Epithelial cell of prostate (primary cell): ENCODE measurements at places on chromosomes 5 and 9.

DNA sequence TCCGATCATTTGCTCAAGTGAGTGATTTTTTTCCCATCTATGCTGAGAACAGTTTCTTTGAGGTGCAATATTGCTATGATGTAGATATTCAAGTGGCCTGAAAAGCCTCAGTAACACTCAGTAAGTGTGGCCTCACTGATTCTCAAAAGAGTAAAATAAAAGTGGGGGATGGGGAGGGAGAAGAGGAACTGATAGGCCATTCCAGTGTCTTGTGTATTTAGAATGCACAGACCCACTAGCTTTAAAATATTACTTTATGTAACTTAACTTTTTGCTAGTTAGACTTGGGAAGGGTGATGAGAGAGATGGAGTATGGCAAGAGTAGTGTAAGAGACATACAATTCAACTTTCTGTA is 79.5 kb upstream of the ZNF608 start:
- DNase-seq = no peak

DNA sequence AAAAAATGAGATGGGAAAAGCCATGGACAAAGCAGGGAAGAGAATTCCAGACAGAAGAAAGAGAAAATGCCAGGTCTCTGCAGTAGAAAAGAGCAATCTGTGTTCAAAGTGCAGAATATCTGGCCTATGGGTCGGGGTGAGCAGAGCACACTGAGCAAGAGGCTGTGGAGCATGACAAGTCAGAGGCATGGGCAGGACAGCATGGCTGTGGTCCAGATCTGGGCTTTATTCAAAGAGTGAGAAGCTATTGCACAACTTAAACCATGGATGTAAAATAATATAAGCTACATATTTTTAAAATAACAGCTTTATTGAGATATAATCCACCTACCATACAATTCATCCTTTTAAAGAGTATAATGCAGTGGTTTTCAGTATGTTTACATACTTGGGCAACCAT is 133.1 kb upstream of the SPDL1 start:
- no peak for DNase-seq

DNA sequence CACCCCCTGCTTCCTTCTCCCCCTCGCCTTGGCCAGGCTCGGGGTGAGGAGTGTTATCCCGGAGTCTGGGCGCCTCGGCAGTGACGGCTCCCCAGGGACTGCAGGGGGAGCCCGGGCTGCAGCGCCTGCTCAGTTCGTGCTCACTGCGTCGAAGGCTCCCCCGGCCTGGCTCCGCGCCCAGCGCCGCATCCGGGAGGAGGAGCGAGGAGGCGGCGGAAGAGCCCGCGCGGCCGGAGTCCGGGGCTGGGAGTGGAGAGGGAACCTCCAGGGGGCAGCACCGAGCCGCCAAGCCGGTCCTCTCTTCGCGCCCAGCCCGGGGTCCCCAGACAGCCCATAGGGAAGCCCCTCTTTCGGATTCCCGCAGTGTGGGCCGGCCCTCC is 1.3 kb upstream of the EGR1 start:
- no peak for DNase-seq

GRCh38 chr9:81588148-81588871 is 101.0 kb downstream of the TLE1 start:
- DNase-seq = peak; percentile 64

DNA sequence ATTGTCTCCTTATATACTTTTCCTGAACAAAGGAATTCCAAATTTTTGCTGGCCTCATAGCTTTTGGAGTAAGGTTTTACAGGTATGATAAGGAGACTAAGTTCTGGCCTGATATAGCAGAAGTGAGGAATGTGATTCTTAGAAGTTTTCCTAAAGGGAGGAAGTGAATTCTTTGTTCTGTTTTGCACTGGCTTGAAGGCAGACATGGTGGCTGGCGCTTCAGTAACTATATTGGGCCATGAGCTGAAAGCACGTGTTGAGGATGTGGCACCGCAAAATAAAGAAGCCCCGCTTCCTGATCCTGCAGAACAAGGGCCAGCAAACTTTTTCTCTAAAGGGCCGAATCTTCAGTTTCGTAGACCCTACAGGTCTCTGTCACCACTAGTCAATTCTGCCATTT is 224.2 kb downstream of the SNX18 start:
- DNase-seq = no peak

DNA sequence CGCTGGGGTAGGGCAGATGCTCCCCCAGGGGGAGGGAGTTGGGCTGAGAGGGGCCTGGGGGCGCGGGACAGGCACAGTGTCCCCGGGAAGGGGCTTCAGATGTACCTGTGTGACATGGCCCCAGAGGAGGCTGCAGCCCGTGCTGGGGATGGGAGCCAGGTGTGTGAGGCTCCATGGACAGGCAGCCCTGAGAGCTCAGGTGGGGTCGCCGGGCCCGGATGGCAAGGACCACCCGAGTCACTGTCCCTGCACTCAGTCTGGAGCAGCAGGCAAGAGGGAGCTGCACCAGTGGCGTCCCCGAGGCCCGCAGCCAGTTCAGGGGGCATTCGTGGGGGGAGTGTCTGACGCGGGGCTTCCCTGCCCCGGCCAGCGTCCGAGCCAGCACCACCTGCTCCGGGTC is 18.9 kb downstream of the CCDC187 start:
- DNase-seq = no peak
